Glutamatergic neuron (in vitro differentiated cells): ENCODE measurements at places on chromosomes 11 and 22.

- no peak for DNase-seq
These were observed 1182.7 kb downstream of the BRD1 start for GRCh38 chr22:48644997-48645396.

DNA sequence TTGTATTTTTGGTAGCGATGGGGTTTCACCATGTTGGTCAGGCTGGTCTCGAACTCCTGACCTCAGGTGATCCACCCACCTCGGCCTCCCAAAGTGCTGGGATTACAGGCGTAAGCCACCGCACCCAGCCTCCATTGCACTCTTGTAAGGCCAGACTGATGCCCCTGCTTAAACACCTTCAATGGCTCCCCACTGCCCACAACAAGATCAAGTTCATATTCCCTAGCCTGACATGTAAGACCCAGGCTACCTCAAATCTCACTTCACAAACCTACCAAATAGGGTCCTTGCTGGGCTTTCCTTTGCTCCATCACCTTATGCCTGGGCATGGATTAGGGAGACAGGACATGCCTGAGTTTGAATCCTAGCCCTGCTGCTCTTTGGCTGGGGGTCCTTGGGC lies 13.1 kb downstream of the UQCR10 start:
- no peak for DNase-seq

DNA sequence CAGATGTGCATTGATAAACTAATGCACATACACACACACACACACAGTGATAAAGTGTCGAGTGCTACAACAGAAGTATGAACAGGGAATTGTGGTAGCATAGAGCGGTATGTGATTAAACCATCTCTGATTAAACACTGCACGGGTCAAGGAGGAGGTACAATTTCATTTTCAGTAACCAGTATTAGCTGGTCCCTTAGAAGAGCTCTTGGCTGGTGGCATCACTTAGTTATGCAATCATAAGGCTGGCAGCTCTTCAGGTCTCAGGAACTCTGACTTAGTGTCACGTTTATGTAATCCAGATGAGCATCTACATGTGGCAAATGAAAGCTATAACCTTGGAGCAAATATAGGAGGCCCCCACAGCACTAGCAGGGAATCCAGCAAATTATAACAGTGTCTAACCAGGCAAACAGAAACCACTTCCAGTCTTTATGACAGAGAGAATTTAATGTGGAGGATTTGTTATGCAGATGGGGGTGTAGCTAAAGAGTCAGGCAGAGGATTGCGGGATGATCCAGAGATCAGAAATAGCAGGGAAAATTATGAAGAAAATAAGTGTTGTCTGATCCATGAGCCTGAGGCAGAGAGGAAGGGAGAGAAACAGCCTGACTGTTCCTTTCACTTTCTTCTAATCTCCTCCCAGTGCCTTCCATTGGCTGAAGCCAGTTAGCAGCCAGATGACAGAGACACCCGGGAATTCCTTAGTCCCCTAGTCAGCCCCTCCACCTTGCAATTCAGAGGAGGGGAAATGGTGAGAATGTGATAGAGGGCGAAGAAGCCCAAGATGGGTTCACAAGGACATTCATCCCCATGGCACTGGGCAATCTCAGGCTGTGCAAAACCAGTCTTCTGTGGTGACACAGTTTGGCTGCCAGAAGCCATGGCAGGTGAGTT lies 533.1 kb upstream of the TENM4 start:
- DNase-seq: no peak

GRCh38 chr11:77602381-77603088 lies 12.8 kb downstream of the AQP11 start:
- DNase-seq: no peak

GRCh38 chr11:62137881-62138629 lies 14.2 kb downstream of the INCENP start:
- DNase-seq: no peak

DNA sequence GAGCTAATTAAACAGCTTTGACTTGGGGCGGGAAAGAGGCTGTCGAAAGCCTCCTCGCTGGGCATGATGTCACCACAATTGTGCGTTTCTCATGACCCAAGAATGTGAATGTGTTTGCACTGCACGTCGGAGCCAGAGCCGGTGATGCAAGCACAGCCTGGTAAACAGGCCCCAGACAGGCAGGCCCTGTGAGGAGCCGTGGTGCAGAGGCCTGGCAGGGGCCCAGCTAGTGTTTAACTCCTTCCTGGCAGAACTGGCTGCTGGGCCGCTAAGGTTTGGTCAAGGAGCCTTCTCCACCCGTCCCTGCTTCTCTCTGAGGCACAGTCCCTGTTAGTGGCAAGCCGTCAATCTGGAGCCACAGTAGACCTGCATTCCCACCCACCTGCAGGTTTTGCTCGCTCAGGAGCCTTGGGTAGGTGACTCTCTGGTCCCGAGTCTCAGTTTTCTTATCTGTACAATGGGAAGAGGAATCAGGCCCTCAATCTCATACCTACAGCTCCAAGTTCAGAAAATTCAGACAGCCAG lies 25.4 kb upstream of the SMTN start:
- peak; percentile 30 for DNase-seq

DNA sequence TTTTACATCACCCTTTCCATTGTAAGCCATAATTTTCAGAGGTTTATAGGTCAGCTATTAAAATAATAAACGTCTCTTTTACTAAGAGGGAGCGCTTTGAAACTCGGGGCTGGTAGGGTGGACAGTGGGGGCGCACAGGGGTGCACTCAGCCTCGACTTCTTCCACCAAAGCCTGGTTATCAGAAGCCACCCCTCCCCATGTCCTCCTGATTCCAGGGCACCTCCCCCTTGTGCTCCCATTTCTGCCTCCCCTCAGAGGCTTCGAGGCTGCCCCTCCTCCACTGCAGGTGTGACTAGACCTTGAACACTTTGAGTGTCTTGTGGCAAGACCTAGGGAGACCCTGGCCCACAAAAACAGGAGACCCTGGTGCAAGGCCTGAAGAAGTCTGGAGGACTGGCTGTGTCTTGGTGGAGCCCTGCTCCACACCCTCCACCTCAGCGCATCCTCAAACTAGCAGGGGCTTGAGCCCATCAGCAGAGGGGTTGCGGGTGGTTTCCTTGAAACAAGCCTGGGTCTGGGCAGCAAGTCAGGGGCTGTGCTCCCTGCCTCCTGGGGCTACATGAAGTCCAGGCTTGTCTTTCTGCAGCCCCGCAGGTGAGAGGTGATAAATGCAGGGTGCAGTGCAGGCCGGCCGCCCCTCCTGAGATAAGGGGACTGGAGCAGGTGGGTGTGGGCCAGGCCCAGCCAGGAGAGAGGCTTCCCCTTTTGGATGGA lies 3.0 kb downstream of the CDKN1C start:
- peak; percentile 39 for DNase-seq

- DNase-seq: no peak
These were observed 811.1 kb upstream of the RAG2 start for GRCh38 chr11:37409124-37409523.

DNA sequence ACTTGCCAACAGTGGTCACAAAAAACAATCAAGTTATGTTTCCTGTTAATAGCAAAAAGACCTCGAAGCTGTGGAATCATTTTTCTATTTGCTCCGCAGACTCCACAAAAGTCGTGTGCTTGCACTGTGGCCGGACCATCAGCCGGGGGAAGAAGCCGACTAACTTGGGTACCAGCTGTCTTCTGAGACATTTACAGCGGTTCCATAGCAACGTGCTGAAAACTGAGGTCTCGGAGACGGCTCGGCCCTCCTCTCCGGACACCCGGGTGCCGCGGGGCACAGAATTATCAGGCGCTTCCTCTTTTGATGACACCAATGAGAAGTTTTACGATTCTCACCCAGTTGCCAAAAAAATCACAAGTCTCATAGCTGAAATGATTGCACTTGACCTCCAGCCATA lies 31.6 kb downstream of the ZBED4 start:
- DNase-seq: no peak
